ENCODE measurements at places on chromosomes 4 and X.

- no peak for ATAC-seq
These were observed 43.1 kb downstream of the ATRX start for GRCh38 chrX:77742788-77743476.

- no peak for ATAC-seq
These were observed 3.5 kb downstream of the ADH6 start for GRCh38 chr4:99215521-99215920.

DNA sequence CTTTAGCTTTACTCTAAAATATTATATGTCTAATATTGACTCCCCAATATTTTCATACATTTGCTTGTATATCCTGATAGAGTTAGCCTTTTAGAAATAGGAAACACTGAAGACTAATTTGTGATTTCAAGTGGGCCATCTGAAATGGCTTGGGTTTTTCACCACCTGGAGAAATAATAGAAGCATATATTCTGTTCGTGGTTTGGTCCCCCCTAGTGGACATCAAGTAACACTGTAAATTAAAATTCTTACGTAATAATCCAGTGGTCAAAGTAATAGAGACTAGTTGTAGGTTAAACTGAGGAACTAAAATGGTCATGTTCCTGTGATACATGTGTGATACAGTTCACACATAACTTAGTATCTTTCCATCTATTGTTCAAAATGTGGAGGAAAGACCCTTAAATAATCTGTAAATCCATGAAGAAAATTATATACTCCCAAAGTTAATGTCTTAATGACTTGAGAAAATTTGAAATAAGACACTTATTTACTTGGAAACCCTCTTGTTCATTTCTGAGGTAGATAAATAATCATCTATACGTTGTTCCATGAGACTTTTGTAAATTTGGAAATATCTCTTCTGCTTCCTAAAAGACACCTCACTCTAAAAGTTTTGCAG is 79.8 kb upstream of the SMARCAD1 start:
- ATAC-seq, result no peak

DNA sequence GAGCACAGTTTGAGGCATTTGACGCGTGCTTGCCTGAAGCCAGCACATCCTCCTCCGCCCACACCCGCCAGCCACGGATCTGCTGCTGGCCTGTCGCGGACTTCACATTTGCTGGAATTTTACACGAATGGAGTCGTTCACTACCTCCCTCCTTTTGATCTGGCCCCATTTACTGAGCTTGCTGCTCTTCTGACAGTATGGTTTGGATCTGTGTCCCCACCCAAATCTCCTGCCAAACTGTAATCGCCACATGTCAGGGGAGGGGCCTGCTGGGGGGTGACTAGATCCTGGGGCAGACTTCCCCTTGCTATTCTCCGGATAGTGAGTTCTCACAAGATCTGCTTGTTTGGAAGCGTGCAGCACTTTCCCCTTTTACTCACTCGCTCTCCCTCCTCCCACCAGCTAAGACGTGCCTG is 19.9 kb upstream of the CPLX1 start:
- ATAC-seq, result no peak
